Urinary bladder (tissue), 4 donors: ENCODE measurements at places on chromosomes 4 and X. TPM values are rescaled to one million over a fixed set of nuclear protein-coding genes. Genes with fewer than 3 reads are reported as not detected.
A peak's percentile ranks its signal among the peaks of the same experiment; 100 is the strongest.

The RGN gene
- 4.8 TPM for total RNA-seq

The LANCL3 gene
- total RNA-seq = 0.63 TPM

DNA sequence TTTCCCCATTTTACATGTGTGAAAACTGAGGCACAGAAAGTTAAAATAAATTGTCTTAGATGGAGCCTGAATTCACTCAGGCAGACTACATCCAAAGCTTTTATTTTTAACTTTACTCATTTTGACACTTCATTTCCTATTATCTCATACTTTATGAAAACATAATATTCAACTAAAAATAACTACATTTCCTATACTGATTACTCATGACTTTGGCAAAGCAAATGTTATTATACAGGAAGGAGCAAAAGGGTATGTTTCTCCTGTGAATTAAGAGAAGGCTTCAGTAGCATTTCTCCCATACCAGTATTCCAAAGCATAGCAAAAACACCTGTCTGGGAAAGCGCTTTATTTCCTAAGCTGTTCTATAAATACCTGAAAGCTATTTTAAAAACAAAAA, 178.6 kb downstream of the ADAMTS3 start:
- no peak for DNase-seq

DNA sequence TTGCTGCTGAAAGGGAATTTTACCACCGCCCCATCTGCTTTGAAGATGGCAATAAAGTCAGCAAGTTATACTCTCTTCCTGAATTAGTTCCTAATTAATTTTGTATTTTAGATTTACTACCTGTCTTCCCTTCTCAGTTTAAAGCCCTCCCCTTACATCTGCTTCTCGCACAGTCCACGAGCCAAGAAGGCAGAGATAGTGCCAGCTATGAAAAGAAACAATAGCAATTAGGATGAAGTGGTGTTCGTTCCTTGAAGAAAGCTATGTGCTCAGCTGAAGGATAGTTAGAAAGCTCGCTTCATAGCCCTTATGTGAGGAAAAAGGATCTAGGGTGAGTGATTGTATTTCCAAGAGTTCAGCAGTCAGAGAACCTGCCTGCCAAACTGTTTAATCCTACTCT, 1678.8 kb upstream of the TENM3 start:
- no peak for DNase-seq

- no peak for DNase-seq
These were observed 45.9 kb downstream of the SAT1 start for GRCh38 chrX:23828881-23829280.

The VCX gene
- not detected for total RNA-seq

DNA sequence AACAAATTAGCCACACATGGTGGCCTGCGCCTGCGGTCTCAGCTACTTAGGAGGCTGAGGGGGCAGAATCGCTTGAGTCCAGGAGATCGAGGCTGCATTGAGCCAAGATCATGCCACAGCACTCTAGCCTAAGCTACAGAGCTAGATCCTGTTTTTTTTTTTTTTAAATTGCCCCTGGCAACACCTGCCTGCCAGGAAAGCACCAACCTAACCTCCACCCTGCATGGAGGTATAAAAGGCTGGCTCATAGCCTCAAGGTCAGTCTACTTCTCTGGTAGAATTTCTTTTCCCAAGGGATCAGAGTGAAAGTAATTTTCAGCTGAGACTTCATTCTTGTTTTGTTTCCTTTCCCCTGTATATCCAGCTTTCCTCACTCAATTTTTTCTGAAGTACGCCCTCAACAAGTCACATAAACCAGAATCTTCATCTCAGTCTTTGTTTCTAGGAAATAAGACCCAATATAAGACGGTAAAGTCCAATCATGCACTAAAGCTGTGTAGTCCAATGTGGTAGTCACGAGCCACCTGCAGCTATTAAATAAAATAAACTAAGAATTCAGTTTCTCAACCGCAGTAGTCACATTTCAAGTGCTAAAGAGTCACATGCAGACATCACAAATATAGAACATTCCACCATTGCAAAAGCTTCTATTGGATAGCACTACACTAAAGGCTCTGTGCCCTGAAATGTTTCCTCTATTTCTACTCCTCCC, 113.3 kb downstream of the HPGD start:
- no peak for DNase-seq

- no peak for DNase-seq
These were observed 620.6 kb downstream of the BCOR start for GRCh38 chrX:39477031-39477761.

GRCh38 chrX:68121835-68122234, 311.5 kb downstream of the OPHN1 start:
- DNase-seq = no peak

- DNase-seq = peak; percentile 52
These were observed 194.7 kb upstream of the TLL1 start for GRCh38 chr4:165678236-165678935.
